NCI-H2107 (cell line): ENCODE measurements at places on chromosomes 3 and 15.

GRCh38 chr15:71677352-71677751 lies 133.0 kb upstream of the NR2E3 start:
- DNase-seq: no peak

DNA sequence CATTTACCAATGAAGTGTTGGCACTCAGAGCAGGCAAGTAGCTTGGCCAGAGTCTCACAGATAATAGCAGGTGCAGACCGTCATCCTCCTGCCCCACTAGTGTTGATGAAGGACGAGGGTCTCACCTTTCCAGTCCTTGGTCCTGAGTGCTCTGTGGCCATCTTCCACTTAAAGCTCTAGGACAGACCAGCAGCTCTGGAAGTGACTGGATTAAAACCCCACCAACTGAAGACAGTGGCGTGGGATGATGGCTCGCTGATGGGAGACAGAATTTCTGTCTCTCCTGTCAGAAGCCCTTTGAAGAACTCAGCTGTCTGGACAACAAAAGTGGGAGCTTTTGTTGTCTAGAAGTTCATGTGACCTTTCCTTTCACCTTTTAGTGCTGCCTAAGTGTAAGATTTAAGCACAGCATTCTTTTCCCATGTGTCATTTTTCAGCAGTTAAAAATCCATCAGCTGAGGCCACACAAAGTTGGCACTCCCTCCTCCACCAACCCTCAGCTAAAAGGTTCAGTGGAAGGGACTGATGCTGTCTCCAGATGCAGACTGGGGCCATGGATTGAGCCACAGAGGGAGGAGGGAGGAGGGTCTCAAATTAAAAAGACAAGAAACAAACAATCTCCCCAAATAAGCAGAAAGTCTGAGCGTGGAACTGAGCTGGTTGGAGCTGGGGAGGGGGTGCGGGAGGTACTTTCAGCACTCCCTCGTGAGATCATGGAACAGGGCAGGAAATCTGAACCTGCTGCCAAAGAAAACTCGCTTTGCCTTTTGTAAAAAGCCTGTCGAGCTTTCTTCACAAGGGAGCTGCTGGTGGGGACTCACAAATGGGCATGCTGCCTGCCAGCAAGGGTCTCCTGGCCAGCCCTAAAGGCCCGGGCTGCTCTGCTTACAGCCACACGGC lies 148.5 kb upstream of the CTDSPL start:
- DNase-seq: no peak

DNA sequence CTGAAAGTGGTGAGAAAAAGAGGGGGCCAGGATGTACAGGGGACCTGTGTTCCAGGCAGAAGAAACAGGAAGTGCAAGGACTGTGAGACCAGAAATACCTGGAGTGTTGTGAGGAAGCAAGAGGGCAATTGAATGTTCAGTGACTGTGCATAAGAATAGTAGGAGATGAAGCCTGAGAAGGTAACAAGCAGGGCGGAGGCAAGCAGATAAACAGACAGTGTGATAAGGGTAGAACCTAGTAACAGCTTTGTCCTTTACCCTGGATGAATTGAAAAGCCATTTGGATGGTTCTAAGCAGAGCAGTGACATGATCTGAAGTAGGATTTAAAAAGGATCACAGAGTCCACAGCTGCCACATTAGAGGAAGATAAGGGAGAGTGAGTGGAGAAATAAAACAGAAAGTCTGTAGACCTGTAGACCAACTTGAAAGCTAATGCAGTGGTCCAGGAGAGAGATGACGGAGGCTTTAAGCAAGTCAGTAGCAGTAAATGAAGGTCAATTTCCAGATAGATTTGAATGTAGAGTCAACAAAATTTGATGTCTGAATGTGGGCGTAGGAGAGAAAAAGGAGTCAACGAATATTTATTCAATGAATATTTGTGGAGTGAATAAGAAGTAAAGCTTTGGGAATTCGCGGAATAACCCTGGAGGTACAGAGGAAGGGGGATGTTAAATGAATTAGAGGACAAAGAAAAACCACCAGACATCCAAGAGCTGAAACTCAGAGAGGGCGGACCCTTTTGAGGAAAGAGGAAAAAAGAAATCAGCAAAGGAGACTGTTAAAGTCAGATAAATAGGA lies 4.2 kb upstream of the PLOD2 start:
- no peak for DNase-seq

DNA sequence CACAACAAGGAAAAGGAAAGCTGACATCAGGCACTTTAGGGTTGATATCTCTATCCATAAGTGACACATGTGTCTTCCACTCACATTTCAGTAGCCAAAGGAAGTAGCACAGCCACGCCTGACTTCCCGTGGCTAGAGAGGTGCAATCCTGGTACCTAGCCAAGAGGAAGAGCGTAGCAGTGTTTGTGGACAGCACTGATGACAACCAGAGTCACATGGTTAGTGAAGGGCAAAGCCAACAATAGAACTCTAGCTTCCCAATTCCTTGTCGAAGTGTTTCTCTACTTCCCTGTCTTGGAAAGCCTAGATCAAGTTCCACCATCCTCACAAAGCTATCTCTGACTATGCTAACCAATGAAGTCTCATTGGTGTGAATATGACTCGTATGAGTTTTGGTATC lies 189.2 kb downstream of the RSL24D1 start:
- DNase-seq: no peak

GRCh38 chr15:93566762-93567161 lies 477.8 kb upstream of the RGMA start:
- DNase-seq: no peak

- no peak for DNase-seq
Measured at GRCh38 chr15:88663141-88663621, 24.4 kb downstream of the ISG20 start.

- no peak for DNase-seq
Measured at GRCh38 chr15:68818769-68819494, 1.8 kb downstream of the ANP32A start.

DNA sequence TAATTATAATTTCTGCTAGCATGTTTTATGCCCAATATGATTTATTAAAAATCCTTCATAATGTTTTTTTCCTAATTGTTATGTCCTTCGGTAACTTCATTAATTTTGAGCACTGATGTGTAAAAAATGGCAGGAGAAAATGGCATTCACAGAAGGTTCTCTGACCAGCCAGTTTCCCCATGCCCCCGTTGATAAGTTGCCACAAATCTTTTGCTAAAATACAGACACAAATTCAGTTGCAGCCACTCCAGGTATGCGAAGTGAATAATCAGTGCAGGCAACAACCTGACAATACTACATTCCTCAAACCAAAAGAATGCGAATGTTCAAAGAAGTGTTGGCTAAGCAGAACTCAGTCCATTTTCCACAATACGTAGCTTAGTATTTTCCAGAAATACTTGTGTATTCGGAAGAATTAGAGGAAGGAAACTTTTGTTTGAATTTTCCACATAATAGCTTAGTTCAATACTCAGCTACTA lies 32.7 kb downstream of the CHL1 start:
- DNase-seq: no peak

DNA sequence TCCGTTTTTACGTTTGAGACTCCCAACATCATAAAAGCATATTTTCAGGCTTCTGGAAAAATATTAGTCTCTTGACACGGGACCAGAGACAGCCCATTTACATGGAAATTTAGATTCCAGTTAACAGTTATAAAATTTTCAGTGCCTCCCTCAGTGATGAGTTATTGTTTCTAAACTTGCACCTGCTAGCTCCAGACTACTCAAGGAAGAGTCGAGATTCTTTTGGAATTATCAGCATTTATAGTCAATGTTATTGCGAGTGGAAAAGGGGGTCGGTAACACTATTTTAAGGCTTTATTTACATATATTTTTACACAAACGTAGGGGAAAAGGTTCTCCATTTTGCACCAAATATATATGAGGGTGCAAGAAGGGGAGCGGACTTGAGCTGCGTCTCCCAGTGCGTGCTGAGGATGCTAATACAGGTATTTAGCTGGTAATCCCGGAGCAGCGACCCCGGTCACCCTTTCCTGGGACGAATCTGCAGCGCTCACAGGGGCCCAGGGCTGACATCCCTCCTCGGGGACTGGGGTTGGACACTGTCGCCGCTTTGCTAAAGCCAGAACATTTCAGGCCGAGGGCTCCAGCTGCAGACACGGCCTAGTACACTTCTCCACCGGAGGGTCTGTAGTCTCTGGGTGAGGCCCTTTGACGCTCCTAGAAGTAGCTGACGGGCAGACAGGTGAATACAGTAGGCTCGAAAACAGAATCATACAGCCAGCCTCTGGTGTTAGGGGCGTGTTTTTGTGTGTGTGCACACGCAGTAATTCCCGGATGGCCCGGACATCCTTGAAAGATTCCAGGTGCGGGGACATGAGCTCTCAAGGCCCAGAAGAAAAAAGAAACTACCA lies 729 bp upstream of the ZBTB11 start:
- DNase-seq: no peak

GRCh38 chr3:139629033-139629432 lies 48.7 kb downstream of the NMNAT3 start:
- no peak for DNase-seq

DNA sequence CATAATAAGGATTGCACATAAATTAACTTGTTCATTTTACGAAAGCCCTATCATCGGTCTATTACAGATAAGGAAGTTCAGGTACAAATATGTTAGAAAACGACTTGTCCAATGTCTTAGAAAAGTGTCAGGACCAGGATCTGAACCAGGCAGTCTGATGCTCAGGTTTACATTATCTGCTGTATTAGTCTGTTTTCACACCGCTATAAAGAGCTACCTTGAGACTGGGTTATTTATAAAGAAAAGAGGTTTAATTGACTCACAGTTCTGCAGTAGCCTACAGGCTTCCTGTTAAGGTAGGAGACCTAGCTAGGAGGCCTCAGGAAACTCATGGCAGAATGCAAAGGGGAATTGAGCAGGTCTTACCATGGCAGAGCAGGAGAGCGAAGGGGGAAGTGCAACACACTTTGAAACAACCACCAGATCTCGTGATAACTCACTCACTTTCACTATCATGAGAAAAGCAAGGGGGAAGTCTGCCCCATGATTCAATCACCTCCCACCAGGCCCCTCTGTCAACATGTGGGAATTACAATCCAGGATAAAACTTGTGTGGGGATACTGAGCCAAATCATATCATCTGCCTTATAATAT lies 45.8 kb upstream of the GOLIM4 start:
- no peak for DNase-seq

DNA sequence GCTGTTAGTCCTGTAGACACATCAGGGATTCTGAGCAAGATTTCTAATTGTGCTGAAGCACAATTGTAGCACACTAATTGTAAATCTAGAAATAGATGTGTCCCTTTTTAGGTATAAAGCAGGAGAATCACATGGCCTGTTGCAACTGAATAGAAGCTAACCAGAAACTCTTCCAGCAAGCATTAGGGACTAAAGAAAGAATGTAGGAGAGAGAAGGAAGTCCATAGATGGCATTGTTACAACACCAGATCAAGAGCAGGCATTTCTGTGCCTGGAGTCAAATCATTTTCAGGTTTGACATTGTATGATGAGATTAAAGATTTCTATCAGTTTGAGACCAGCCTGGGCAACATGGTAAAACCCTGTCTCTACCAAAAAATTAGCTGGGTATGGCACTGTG lies 27.4 kb downstream of the CALML4 start:
- no peak for DNase-seq

- DNase-seq: no peak
Measured at GRCh38 chr3:46664188-46664970, 29.1 kb downstream of the ALS2CL start.

DNA sequence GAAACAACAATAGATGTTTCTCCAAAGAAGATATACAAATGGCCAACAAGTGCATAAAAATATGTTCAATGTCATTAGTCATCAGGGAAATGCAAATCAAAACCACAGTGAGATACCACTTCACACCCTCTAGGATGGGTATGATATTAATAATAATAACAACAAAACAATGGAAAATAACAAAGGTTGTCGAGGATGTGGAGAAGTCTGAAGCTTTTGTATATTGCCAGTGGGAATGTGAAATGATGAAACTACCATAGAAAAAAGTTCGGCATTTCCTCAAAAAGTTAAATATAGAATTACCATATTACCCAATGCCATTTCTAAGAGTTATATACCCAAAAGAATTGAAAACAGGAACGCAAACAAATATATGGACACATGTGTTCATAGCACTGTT lies 10.8 kb downstream of the BHLHE40 start:
- no peak for DNase-seq

DNA sequence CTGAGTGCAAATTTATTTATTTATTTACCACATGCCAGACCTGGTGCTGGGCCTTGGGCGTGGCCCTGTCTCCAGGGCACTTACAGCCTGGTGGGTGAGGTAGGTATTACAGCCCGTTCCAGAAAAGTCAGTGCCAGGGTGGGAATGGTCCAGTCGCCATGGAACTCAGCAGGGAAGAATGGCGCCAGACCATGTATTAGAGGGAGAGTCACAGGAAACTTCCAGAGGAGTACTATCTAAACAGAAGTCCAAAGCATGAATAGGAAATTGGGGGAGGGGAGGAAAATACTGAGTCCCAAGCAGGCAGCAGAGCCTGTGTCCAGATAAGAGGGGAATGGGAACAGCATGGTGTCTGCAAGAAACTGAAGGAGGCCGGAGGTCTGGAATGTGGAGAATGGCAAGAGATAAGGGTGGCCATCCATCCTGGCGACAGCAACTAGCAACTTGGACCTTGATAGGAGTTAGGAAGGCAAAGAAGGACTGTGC lies 27.0 kb downstream of the SH3BP5 start:
- DNase-seq: no peak

GRCh38 chr3:13891492-13892073 lies 11.7 kb upstream of the WNT7A start:
- DNase-seq: no peak

DNA sequence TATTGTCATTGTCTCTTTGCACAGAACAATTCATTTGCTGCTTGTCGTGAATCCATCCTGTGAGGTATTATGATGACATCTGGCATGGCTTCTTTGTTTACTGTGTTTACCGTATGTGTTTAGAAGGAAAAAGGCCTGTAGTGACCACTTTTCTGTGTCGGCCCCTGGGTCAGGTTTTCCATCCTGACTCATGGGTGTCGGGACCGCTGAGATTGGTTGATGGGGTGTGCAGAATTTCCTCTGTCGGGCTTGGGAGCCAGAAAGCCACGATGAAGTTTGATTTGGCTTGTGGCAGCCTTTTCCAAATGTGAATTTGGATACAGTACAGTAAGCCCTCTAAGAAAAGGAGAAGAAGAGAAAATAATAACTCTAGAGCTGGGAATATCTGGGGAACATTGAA lies 113.5 kb downstream of the FNDC3B start:
- no peak for DNase-seq

GRCh38 chr3:161323926-161324621 lies 47.2 kb downstream of the SPTSSB start:
- DNase-seq: no peak

- no peak for DNase-seq
Measured at GRCh38 chr3:45092132-45093031, 53.8 kb downstream of the CDCP1 start.

GRCh38 chr3:51588724-51589123 lies 50.2 kb downstream of the RAD54L2 start:
- no peak for DNase-seq

GRCh38 chr3:186070550-186070949 lies 38.3 kb downstream of the ETV5 start:
- no peak for DNase-seq

DNA sequence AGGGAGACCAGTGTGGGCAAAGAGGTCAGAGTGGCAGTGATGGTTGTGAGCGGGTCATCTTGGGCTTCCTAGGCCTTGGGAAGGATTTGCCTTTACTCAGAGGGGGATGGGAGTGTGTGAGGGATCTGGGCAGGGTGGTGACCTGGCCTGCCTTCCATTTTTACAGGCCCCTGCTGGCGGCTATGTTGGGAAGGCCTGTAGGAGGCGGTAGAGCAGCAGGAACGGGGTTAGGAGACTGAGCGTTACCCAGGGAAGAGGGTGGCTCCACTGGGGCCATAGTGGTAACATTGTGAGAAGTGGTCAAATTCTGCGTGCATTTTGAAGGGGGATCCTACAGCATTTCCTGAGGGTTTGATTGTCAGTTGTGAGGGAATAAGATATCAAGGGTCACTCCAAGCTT lies 307.3 kb upstream of the CTDSPL start:
- DNase-seq: no peak
